Calu3 (cell line): ENCODE measurements at places on chromosomes 7 and 10. TPM values are rescaled to one million over a fixed set of nuclear protein-coding genes. Genes with fewer than 3 reads are reported as not detected.
A peak's percentile ranks its signal among the peaks of the same experiment; 100 is the strongest.

- no peak overlapping the region for H3K27ac ChIP-seq
- no peaks in the 10 kb centered on the region for H3K27me3 ChIP-seq
- peaks cover 3% of the 10 kb centered on the region for H3K36me3 ChIP-seq
- H3K4me3 ChIP-seq = no peak overlapping the region
Measured at GRCh38 chr10:73991884-73992245, 6.1 kb upstream of the VCL start.

DNA sequence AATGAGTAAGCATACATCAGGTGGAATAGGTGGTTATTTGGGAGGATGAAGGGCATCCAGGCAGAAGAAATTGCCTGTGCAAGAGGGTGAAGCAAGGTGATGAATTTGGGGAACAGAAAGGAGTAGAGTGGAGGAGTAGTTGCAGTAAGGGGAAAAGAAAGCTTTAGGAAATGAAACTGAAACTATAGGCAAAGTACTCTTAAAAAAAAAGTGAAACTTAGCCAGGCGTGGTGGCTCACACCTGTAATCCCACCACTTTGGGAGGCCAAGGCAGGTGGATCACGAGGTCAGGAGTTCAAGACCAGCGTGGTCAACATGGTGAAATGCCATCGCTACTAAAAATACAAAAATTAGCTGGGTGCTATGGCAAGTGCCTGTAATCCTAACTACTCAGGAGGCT is 17.6 kb downstream of the NUP205 start:
- peaks cover 19% of the 10 kb centered on the region for H3K36me3 ChIP-seq
- DNase-seq = no peak
- peak overlapping the region; percentile 13 for H3K27ac ChIP-seq
- H3K4me1 ChIP-seq = no peaks in the 10 kb centered on the region
- no peak overlapping the region for H3K4me3 ChIP-seq
- H3K27me3 ChIP-seq = no peaks in the 10 kb centered on the region

- no peak overlapping the region for H3K27ac ChIP-seq
- H3K36me3 ChIP-seq = no peaks in the 10 kb centered on the region
- H3K4me1 ChIP-seq = no peaks in the 10 kb centered on the region
- H3K27me3 ChIP-seq = peaks cover 51% of the 10 kb centered on the region
Measured at GRCh38 chr10:31706464-31707092, 222.1 kb downstream of the ARHGAP12 start.

DNA sequence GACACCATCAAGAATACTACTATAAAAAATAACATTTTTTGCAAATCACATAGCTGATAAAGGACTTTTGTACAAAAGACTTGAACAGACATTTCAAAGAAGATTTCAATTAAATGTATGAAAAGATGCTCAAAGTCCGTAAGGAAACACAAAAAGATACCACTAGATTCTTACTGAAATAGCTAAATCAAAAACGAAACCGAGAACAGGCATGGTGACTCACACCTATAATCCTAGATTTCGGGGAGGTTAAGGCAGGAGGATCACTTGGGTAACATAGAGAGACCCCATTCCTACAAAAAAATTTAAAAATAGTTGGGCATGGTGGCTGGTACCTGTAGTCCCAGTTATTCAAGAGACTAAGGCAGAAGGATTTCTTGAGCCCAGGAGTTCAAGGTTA is 520.2 kb upstream of the GRM3 start:
- H3K4me1 ChIP-seq = peaks cover 8% of the 10 kb centered on the region
- no peak for DNase-seq
- H3K36me3 ChIP-seq = no peaks in the 10 kb centered on the region

DNA sequence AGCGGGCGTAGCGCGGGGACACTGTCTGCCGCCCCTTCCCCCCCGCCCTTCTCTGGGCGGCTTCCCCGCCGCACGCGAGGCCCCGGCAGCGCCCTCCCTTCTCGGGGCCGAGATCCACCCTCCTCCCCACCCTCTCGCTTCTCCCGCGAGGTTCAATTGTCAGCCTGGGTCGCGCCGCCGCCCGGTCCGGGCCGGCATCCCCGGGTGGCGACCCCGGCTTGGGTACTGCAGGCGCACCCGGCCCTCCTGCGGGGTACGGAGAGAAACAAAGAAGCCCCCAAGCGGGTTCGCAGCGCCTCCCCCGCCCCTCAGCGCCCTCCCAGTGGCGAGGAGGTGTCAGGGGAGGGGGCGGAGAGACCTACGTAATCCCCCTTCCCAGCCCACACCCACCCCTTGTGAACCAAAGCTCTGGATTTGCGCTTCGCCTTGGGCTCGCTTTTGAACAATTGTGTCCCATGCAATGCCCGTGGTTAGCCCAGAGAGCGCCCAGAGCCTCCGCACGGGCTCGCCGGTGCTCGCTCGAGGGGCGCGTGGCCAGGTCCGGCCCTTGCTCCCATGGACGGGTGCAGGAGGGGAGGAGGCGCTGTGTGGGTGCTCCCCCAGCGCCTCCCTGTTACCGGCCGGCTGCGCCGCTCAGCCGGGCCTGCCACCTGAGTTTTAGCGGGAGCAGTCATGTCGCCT is 634 bp downstream of the HECW1 start:
- H3K4me3 ChIP-seq = no peak overlapping the region
- peaks cover 77% of the 10 kb centered on the region for H3K27me3 ChIP-seq
- H3K4me1 ChIP-seq = no peaks in the 10 kb centered on the region
- H3K36me3 ChIP-seq = no peaks in the 10 kb centered on the region

- H3K4me3 ChIP-seq = no peak overlapping the region
- H3K36me3 ChIP-seq = peaks cover 7% of the 10 kb centered on the region
- H3K27me3 ChIP-seq = no peaks in the 10 kb centered on the region
- H3K27ac ChIP-seq = no peak overlapping the region
- no peaks in the 10 kb centered on the region for H3K4me1 ChIP-seq
Measured at GRCh38 chr7:99165816-99166215, 21.9 kb upstream of the SMURF1 start.

- no peak for DNase-seq
- H3K4me3 ChIP-seq = no peak overlapping the region
- H3K36me3 ChIP-seq = no peaks in the 10 kb centered on the region
Measured at GRCh38 chr7:94445696-94446194, 51.0 kb downstream of the COL1A2 start.

- no peak overlapping the region for H3K27ac ChIP-seq
- H3K4me1 ChIP-seq = no peaks in the 10 kb centered on the region
- H3K27me3 ChIP-seq = no peaks in the 10 kb centered on the region
- H3K4me3 ChIP-seq = no peak overlapping the region
Measured at GRCh38 chr7:86929293-86930109, 130.0 kb downstream of the ELAPOR2 start.

DNA sequence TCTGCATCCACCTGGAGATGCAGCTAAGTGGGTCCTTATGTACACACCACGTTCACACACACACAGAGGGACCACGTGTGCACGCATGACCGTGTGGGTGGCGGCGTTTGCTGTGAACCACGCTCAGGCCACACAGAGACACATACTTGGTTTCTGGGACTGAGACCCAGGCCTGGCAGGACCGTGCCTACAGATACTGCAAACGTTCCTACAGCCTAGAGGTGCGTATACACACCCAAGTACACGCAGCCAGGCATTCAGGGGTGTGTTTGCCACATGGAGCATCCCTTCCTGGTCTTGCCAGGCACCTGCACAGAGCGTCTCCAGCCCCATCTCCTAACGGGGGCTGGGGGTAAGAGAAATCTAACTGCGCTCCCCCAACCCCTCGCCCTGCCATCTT is 49.0 kb upstream of the GTF2IRD1 start:
- no peaks in the 10 kb centered on the region for H3K4me1 ChIP-seq
- DNase-seq = no peak
- peaks cover 31% of the 10 kb centered on the region for H3K36me3 ChIP-seq
- no peak overlapping the region for H3K27ac ChIP-seq
- no peaks in the 10 kb centered on the region for H3K27me3 ChIP-seq

DNA sequence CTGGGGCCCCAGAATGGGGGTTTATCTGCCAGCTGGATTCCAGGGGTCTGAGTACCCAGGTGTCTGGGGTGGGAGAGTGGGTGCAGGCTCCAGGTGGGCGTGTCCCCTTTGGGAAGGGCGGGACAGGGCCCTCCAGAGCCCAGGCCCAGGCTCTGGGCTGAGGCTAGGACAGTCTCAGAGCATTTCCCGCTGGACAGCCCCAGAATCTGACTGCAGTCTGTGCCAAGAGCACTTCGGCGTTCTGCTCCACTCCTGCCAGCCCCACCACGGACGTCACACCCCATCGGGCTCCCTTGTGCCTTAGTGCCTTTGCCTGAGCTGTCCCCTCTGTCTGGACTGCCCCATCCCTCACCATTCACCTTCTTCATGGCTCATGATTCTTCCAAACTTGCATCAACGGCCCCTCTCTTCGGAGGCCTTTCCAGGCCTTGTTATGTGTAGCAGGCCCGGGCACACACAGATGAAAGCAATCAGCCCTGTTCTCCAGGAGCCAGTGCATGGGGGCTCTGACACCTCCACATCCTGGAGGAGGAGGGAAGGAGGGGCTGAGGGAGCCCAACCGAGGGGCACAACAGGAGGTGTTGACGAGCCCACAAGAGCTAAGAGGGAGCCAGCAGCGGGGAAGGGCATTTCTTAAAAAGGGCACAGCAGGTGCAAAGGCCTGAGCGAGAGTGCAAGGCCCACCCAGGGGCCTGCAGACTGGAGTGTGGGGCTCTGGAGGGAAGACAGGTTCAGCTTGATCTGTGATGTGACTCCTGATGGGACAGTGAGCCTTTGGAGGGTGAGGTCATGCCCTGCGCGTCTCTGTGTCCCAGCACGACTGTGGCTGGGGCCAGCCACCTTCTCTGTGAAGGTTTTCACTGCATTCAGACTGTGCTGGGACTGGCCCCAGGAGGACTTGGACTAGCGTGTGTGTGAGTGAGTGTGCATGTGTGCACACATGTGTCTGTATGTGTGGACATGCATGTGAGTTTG is 41.7 kb downstream of the GTF2IRD1 start:
- no peak for DNase-seq
- H3K27me3 ChIP-seq = no peaks in the 10 kb centered on the region
- H3K4me3 ChIP-seq = no peak overlapping the region

- H3K27ac ChIP-seq = no peak overlapping the region
- H3K36me3 ChIP-seq = no peaks in the 10 kb centered on the region
- peaks cover 8% of the 10 kb centered on the region for H3K4me1 ChIP-seq
- H3K27me3 ChIP-seq = no peaks in the 10 kb centered on the region
- no peak overlapping the region for H3K4me3 ChIP-seq
Measured at GRCh38 chr7:134395604-134396003, 63.3 kb downstream of the AKR1B1 start.

GRCh38 chr10:112336556-112337201 is 37.2 kb upstream of the ACSL5 start:
- DNase-seq = no peak
- peaks cover 30% of the 10 kb centered on the region for H3K4me1 ChIP-seq
- no peaks in the 10 kb centered on the region for H3K27me3 ChIP-seq
- H3K4me3 ChIP-seq = no peak overlapping the region
- peaks cover 5% of the 10 kb centered on the region for H3K36me3 ChIP-seq
- no peak overlapping the region for H3K27ac ChIP-seq

DNA sequence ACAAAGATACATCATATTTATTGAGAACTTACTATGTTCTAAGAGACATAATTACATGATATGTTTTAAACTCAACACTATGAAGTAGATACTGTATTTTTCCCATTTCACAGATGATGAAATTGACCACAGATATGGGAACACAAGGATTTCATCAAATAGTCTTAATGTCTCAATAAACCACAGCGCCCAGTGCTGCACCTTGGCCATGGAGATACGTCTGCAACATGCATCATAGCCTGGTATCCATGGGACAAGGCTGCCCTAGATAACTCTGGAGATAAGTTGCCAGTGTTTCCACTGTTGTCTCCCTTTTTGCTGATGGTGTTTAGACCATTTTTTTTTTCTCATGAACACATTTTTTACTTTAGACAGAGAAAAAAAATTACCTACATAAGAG is 97.5 kb downstream of the GNAT3 start:
- no peak overlapping the region for H3K4me3 ChIP-seq
- no peaks in the 10 kb centered on the region for H3K36me3 ChIP-seq
- no peak for DNase-seq

DNA sequence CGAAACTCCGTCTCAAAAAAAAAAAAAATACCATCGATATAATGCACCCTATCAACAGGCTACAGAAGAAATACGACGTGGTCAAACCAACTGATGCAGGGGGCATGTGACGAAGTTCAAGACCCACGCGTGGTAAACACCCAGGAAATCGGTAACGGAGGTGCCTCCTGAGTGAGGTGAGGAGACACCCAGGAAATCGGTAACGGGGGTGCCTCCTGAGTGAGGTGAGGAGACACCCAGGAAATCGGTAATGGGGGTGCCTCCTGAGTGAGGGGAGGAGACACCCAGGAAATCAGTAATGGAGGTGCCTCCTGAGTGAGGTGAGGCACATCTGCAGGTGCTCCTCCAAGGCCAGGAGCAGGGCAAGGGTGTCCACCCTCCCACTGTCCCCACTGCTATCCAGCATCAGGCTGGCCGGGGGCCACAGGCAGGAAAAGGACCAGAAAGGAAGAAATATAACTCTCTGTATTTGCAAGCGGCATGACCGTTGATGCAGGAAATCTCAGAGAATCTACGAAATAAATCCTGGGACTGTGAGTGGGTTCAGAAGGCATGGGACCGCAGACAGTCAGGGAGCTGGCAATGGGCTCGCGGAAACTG is 10.7 kb upstream of the GPR146 start:
- DNase-seq = no peak
- H3K27ac ChIP-seq = no peak overlapping the region
- peaks cover 30% of the 10 kb centered on the region for H3K36me3 ChIP-seq
- H3K4me3 ChIP-seq = no peak overlapping the region

GRCh38 chr10:65413001-65413400 is 1512.8 kb upstream of the LRRTM3 start:
- no peak overlapping the region for H3K4me3 ChIP-seq
- H3K27me3 ChIP-seq = no peaks in the 10 kb centered on the region
- no peak overlapping the region for H3K27ac ChIP-seq
- no peaks in the 10 kb centered on the region for H3K36me3 ChIP-seq
- no peak for DNase-seq

GRCh38 chr10:82440775-82441174 is 565.8 kb downstream of the NRG3 start:
- no peak overlapping the region for H3K27ac ChIP-seq
- H3K4me3 ChIP-seq = no peak overlapping the region
- DNase-seq = no peak

- H3K27me3 ChIP-seq = no peaks in the 10 kb centered on the region
- no peaks in the 10 kb centered on the region for H3K4me1 ChIP-seq
- no peak overlapping the region for H3K27ac ChIP-seq
- DNase-seq = no peak
- no peak overlapping the region for H3K4me3 ChIP-seq
- H3K36me3 ChIP-seq = no peaks in the 10 kb centered on the region
Measured at GRCh38 chr7:33369888-33370287, 240.5 kb downstream of the BBS9 start.

The RHOBTB1 gene
- 9.8 and 10.2 TPM in 2 replicates for total RNA-seq

The PNLIPRP3 gene
- total RNA-seq = not detected in 2 replicates

The GNGT1 gene
- not detected in 2 replicates for total RNA-seq

The WBP1L gene
- total RNA-seq = 19.9 and 26.0 TPM in 2 replicates
